CD4-positive, alpha-beta T cell treated with Interleukin-10 for 1 hour (primary cell): ENCODE measurements at places on chromosomes 7 and 10.

- peak; percentile 80 for DNase-seq
Observed at GRCh38 chr10:100338434-100339036, 8.5 kb upstream of the SCD start.

DNA sequence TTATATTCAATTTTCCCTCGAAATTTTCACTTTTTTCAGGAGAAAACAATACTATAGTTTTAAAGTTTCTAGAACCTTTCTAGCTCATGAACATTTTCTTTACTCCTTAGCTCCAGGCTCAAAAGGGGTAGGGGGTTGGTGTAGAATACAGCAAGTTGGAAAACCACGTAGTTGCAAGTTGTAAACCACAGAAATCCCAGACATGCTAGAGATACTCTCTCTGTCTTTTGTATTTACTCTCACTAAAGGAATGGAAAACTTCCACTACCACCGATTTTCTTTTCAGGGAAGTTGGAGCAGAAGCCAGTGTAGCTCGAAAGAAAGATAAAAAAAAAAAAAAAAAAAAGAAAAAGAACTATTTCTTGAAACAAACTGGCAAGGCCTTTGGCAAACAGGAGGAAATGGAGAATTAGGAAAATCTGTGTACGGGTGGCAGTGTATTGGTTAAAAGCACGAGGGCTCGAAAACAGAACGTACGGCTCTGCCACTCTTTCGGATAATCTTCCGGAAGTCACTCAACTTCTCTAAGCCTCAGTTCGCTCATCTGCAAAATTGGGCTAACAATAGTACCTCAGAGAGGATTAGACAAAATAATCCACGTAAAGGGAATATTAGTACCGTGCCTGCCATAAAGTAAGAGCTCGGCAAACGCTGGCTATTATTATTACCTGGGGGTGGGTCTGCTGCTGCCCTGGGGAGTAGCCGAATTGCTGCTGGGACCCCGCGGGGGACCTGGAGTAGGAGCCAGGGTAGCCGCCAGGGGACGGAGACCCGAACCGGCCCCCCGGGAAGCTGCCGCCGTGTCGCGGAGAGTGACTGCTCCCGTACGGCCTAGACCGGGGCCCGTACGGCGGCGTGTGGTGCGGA is 628 bp downstream of the MPLKIP start:
- no peak for DNase-seq

- DNase-seq, result no peak
Observed at GRCh38 chr10:5041471-5042023, 37.9 kb upstream of the AKR1C2 start.

- DNase-seq, result no peak
Observed at GRCh38 chr10:132118366-132118765, 52.6 kb downstream of the JAKMIP3 start.

DNA sequence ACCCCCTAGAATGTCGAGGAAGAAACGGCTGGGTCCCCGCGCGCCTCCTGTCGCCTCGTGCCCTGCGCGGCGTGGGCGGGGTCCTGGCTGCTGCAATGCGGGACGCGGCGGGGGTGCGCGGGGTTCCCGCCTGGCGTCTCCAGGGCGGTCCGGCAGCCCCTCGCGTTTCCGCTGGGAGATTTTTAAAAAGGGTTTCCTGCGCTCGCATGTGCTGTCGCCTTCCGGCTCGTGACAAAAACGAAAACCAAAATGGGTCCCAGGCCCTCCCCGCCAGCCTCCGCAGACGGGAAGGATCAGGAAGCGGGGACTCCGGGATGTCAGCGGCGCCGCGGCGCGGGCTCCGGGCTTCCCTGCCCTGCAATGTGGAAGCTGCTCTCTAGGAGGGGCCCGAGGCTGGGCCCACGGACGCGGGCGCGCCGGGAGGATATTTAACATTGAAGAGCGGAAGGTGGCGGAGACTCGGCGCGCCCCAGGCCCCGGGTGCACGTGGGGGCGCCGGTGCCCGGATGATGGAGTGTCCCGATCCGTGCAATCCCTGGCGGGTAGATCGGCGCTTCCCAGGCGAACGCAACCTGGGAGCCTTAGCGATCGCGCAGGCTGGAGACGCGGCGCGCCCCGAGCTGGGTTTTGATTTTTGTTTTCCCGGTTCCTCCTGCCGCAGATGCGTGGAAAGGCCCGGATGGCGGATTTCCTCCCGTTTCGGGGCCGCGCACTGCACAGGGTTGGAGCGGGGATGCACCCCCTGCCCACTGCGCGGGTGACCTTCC is 1.0 kb downstream of the PFKP start:
- peak; percentile 55 for DNase-seq

- DNase-seq, result no peak
Observed at GRCh38 chr7:142168746-142169145, 57.2 kb downstream of the MGAM2 start.
